ENCODE measurements at places on chromosomes 6 and 20. TPM values are rescaled to one million over a fixed set of nuclear protein-coding genes. Genes with fewer than 3 reads are reported as not detected.

Gene ZDHHC14
- 32.6 TPM for total RNA-seq

Gene IP6K3
- not detected for total RNA-seq

Gene GSTA2
- not detected for total RNA-seq

Gene BPIFB2
- total RNA-seq, result not detected

Gene SPATA25
- total RNA-seq, result 0.29 TPM

Gene ABRACL
- 82.8 TPM for total RNA-seq

Gene IL17F
- total RNA-seq, result not detected

Gene ECT2L
- 0.12 TPM for total RNA-seq

Gene HEBP2
- total RNA-seq, result 63.9 TPM

Gene MED23
- total RNA-seq, result 20.9 TPM

Gene RNF39
- total RNA-seq, result not detected

Gene VGLL2
- total RNA-seq, result not detected

Gene CAGE1
- not detected for total RNA-seq

Gene MUCL3
- total RNA-seq, result not detected

Gene FOXS1
- 0.82 TPM for total RNA-seq

Gene TMEM200A
- total RNA-seq, result 9.3 TPM

Gene CALHM5
- total RNA-seq, result 4.8 TPM
